ENCODE measurements at places on chromosomes 16 and 17. TPM values are rescaled to one million over a fixed set of nuclear protein-coding genes. Genes with fewer than 3 reads are reported as not detected.

Gene FLCN
- 104 TPM for total RNA-seq

Gene LRRC37A2
- total RNA-seq = 9.4 TPM

GRCh38 chr16:84024854-84025253 lies 17.7 kb downstream of the SLC38A8 start:
- H3K36me3 ChIP-seq = no peaks in the 10 kb centered on the region
- no peaks in the 10 kb centered on the region for H3K27me3 ChIP-seq
- H3K4me1 ChIP-seq = peaks cover 7% of the 10 kb centered on the region
- no peak overlapping the region for H3K27ac ChIP-seq
- no peak overlapping the region for H3K4me3 ChIP-seq

DNA sequence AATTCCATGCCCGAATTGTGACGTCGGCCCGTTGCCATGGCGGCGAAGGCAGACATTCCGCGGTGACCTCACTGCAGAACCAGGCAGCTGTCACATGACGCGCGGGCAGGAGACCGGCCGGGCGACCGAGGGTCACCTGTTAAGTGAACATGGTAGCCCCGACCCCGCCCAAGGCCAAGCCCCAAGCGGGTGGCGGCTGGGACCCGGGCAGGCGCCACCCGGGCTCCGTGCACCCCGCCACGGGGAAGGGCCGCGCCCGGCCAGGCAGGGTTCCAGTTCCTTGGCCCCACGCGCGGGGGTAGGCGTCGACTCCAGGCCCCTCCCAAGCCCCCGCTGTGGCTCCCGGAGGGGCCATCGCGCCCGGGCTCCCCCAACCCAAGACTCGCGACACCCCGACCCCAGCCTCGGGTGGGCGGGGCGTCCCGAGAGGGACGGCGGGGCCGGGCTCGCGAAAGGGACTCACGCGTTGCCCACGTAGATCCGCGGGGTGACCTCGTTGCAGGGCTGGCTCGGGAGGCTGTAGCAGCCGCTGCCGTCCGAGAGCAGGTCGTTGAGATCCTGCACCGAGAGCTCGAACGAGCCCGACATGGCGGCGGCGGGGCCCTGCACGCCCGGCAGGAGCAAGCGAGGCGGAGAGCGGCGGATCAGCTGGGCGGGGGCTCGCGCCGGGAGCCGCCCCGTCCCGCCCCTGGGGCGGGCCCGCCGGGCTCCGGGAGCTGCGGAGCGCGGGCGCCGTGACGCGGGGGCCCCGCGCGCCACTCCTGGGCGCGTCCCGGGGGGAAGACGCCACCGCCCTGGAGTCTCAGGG lies at the start of gene DUSP3:
Gene DUSP3 (minus strand): TSS at position 641 of the 808 bp plus-strand sequence. CDS start 53 bp downstream, at position 588.
- H3K4me3 ChIP-seq = peak within 1 kb of the TSS; percentile 92
- H3K27me3 ChIP-seq = peaks cover 5% of the 10 kb centered on the region
- peak; percentile 98 for DNase-seq
- H3K27ac ChIP-seq = peak within 1 kb of the TSS; percentile 95
- peaks cover 18% of the 10 kb centered on the region for H3K4me1 ChIP-seq
- peaks cover 15% of the 10 kb centered on the region for H3K36me3 ChIP-seq

Gene TRIM47
- total RNA-seq = 21.7 TPM

Gene ACSM5
- total RNA-seq = 11.9 TPM

DNA sequence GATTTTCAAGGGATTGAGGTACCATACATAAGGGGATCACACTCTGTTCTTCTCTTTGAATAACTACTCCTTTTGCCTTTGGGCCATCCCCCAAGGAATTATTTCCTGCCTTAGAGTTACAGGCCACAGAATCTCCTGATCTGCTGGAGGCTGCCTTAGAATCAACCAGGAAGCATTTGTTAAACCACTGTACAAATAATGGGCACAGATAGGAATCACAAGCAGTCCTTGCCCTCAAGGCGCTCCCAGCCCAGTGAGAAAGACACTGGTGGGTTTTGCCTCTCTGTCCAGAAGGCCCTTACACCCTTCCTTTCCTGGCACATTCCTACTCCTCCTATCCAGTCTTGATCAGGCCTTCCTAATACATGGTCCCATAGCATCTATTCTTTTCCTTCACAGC lies 45.9 kb downstream of the MRTFB start:
- no peak overlapping the region for H3K27ac ChIP-seq
- no peak overlapping the region for H3K4me3 ChIP-seq
- H3K27me3 ChIP-seq = no peaks in the 10 kb centered on the region

GRCh38 chr16:23748630-23749029 lies 6.2 kb upstream of the CHP2 start:
- H3K36me3 ChIP-seq = no peaks in the 10 kb centered on the region
- no peak overlapping the region for H3K27ac ChIP-seq
- no peaks in the 10 kb centered on the region for H3K4me1 ChIP-seq
- DNase-seq = no peak
- no peak overlapping the region for H3K4me3 ChIP-seq

Gene TUBB3
- total RNA-seq = 239 TPM

DNA sequence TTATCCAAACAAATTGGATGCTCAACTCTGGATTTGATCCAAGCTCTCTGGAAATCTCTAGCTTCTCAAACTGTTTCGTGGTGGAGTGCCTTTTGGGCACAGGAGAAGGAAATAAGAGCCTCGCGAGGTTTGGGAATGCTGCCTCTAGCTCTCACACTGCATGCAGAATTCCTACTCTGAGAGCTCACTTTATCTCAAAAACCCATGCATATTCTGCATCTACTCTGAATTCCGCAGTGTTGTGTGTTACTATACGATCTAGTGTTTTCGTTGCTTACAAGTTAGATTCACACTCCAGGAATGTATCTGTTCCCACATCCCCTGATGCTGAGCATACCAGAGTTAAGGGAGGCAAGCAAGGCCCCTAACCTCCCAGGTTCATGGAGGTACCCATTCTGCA lies 462.7 kb downstream of the WWOX start:
- H3K27ac ChIP-seq = no peak overlapping the region
- no peak for DNase-seq
- H3K4me3 ChIP-seq = no peak overlapping the region
- no peaks in the 10 kb centered on the region for H3K36me3 ChIP-seq
- H3K4me1 ChIP-seq = no peaks in the 10 kb centered on the region

DNA sequence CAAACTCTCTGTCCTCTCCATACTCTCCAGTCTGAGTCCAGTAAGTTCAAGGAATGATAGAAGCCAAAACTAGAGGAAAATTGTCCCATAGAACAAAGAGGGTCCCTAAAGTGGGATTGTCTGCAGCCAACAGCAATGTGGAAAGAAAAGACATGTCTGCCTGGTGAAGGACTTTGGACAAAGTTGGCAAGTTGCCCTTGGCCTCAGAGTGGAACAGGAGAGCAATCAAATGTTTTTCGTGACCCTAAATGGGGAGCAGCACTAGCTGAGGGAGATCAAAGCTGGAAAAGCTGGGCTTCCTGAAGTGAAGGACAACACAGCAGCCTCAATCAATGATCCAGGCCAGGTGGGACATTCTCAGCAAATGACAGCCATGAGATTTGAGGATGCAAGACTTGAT lies 183.5 kb downstream of the CHD9NB start:
- no peak overlapping the region for H3K4me3 ChIP-seq
- no peaks in the 10 kb centered on the region for H3K27me3 ChIP-seq
- no peaks in the 10 kb centered on the region for H3K36me3 ChIP-seq
- H3K27ac ChIP-seq = no peak overlapping the region

Gene PPP1R27
- not detected for total RNA-seq

GRCh38 chr17:38355251-38355650 lies 3.6 kb downstream of the SOCS7 start:
- H3K4me3 ChIP-seq = no peak overlapping the region
- no peaks in the 10 kb centered on the region for H3K36me3 ChIP-seq

GRCh38 chr17:7038025-7038862 lies 2.4 kb downstream of the SLC16A13 start:
- H3K27me3 ChIP-seq = peaks cover 13% of the 10 kb centered on the region
- DNase-seq = peak; percentile 73
- H3K36me3 ChIP-seq = no peaks in the 10 kb centered on the region

GRCh38 chr17:46915596-46915995 lies 7.4 kb upstream of the GOSR2 start:
- DNase-seq = no peak
- no peak overlapping the region for H3K27ac ChIP-seq
- H3K36me3 ChIP-seq = no peaks in the 10 kb centered on the region
- H3K27me3 ChIP-seq = peaks cover 22% of the 10 kb centered on the region
- H3K4me1 ChIP-seq = no peaks in the 10 kb centered on the region
- H3K4me3 ChIP-seq = no peak overlapping the region

DNA sequence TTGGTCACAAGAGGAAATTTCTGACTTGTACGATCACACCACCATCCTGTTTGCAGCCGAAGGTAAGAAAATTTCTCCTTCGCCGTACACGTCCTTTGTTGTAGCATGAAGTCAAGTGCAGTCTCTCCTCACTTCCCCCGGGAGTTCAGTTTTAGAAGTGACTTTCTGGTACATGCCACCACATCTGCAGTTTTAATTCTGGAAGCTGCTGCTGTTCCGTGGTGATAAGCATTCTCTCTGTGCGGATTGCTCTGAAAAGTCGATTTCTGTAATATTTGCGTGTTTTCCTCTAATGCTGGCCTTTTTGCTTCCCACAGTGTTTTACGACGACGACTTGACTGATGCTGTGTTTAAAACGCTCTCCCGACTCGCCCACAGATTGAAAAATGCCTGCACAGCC lies 20.6 kb downstream of the METTL22 start:
- H3K4me1 ChIP-seq = no peaks in the 10 kb centered on the region
- H3K27ac ChIP-seq = no peak overlapping the region
- H3K27me3 ChIP-seq = no peaks in the 10 kb centered on the region
- DNase-seq = no peak
- H3K36me3 ChIP-seq = peaks cover 71% of the 10 kb centered on the region
- no peak overlapping the region for H3K4me3 ChIP-seq

Gene GLYR1
- 48.0 TPM for total RNA-seq

GRCh38 chr17:71985111-71986039 lies 135.4 kb upstream of the SOX9 start:
- peaks cover 12% of the 10 kb centered on the region for H3K4me1 ChIP-seq
- H3K27me3 ChIP-seq = no peaks in the 10 kb centered on the region
- no peak overlapping the region for H3K27ac ChIP-seq
- no peaks in the 10 kb centered on the region for H3K36me3 ChIP-seq
- H3K4me3 ChIP-seq = no peak overlapping the region
- no peak for DNase-seq

DNA sequence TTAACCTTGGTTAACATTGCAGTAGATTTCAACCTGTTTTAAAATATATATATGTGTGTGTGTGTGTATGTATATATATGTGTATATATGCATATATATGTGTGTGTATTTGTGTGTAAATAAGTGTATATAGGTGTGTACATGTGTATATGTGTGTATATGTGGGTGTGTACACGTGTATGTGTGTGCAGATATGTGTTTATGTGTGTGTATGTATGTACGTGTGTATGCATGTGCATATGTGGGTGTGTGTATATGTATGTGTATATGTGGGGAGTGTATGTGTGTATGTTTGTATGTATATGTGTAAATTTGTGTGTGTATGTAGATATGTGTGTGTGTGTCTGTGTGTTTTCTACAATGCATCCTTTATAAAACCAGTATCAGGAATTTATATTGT lies 205.5 kb upstream of the FOXF1 start:
- H3K4me1 ChIP-seq = no peaks in the 10 kb centered on the region
- no peak for DNase-seq
- H3K27ac ChIP-seq = no peak overlapping the region
- peaks cover 52% of the 10 kb centered on the region for H3K27me3 ChIP-seq

DNA sequence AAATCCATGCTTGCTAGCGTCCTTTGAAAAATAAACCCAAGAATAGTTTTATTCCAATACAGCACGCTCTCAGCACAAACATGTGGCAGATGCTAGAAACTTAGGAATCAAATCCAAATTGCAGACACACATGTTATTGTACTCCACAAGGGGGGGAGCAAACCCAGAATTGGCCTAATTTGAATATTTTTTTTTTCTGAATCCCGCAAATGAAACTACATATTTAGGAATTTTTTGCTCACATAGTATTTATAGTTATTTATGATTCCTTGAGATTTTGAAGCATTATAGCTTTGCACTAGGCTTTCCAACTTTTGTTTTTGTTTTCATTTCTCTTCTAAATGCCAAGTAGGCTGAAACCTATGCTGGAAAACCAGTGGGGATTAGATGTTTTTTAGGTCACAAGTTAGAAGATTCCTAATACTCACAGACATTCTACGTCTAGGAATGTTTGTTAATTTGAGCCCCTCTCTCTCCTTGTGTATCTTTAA lies 59.3 kb upstream of the CDH11 start:
- DNase-seq = no peak
- no peak overlapping the region for H3K4me3 ChIP-seq
- H3K36me3 ChIP-seq = no peaks in the 10 kb centered on the region

Gene KRT20
- total RNA-seq = not detected

- H3K27me3 ChIP-seq = no peaks in the 10 kb centered on the region
- no peak overlapping the region for H3K4me3 ChIP-seq
- no peaks in the 10 kb centered on the region for H3K36me3 ChIP-seq
Observed at GRCh38 chr16:54112451-54113206, 174.0 kb downstream of the IRX3 start.

DNA sequence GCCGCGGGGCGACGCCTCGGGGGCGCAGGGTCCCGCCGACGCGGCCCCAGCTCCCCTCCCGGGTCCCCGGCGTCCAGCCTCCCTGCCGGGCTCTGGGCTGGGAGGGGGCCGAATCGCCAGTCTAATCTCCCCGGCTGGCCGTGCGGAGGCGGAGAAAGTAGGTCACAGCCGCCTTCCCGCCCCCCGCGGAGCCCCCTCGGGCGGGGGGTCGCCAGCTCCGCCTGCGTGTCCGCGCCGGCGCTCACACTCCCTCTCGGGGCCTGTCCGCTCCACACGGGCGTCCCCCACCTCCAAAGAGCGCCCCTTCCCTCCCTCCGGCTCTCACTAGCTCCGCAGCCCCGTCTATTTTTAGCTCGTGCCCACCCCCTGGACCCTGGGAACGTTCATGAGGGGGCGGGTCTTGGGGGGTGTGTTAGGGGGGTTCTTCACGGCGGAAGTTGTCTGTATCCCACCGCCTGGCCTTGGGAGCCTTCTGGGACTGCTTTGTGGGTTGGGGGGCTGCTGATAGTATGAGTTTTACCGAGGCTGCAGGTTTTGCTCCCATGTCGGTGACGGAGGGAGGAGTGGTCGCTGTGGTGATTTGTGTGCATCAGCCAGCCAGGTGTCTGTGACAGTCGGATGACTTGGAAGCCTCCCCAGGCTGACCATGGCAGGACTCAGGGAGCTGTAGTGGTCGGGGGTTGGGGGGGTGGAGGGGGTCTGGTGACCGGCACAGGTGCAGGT lies 1.1 kb downstream of the ATP1B2 start:
- H3K27me3 ChIP-seq = peaks cover 55% of the 10 kb centered on the region
- H3K4me1 ChIP-seq = no peaks in the 10 kb centered on the region
- no peaks in the 10 kb centered on the region for H3K36me3 ChIP-seq
- DNase-seq = no peak
- no peak overlapping the region for H3K4me3 ChIP-seq

- H3K4me3 ChIP-seq = no peak overlapping the region
- no peak overlapping the region for H3K27ac ChIP-seq
- peaks cover 7% of the 10 kb centered on the region for H3K27me3 ChIP-seq
- H3K4me1 ChIP-seq = no peaks in the 10 kb centered on the region
- H3K36me3 ChIP-seq = no peaks in the 10 kb centered on the region
Observed at GRCh38 chr17:10192972-10193371, 5.4 kb downstream of the GAS7 start.

Data from osteoblast (primary cell).